ENCODE measurements at places on chromosomes 1 and 21.

- DNase-seq: no peak
These were observed 75.7 kb upstream of the WLS start for GRCh38 chr1:68308034-68308433.

GRCh38 chr21:25528515-25528914 is 78.8 kb downstream of the MRPL39 start:
- no peak for DNase-seq

DNA sequence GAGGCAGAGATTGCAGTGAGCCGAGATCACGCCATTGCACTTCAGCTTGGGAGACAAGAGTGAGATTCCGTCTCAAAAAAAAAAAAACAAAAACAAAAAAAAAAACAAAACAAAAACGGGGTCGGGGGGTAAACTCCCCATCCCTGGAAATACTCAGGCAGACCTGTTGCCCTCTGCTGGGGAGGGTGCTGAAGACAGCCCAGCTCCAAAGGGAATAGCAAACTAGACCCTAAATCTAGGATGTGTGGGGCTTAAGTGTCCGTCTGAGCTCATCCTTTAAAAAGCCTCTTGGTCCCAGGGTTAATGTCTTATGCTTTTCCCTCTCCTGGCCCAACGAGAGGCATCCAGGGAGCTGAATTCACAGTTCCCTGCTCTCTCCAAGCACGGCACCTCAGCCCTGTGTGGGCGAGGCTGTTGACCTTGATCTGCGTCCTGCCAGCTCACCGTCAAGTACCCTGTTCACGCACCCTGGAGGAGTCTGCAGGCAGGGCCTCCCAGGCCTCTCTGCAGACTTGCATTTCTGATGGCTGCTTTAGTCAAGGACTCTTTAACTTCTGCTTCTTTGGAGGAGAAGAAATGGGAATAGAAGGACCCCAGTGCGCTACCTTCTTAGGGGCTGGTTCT is 22.3 kb downstream of the KCND3 start:
- DNase-seq: no peak

DNA sequence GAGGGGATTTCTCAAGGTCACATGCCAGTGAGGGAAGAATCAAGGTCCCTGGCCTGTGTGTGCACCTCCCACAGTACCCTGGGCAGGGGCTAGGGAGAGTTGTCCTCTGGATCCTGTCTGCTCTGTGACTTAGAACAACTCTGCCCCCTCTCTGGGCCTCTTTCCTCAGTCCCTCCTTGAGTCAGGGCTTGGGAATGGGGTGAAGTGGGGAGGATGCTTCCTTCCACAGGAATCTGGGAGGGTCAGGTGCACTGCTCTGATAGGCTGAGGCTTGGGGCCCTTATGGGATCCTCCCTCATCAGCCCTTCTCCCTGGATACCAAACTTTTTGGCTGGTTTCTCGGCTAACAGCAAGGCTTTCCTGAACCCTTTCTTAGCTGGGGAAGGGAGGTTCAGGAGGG is 2.5 kb downstream of the TRNP1 start:
- DNase-seq: no peak

DNA sequence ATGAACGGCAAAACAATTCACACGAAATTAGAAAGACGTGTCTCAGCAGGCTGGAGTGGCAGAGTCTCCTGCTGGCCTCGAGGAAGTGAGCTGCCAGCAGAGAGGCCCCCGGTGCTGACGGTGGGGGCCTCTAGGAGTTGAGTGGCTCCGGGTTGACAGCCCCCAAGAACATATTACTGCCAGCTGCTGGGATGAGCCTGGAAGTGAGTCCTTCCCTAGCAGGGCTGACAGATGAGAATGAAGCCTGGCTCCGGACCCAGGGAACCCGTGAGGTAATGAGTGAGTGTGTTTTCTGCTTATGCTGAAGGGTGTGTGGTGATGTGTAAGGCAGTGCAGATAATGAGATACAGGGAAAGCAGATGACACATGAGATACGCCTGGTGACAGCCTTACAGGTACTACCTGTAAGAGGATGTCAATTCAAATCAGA is 23.5 kb upstream of the LRRC47 start:
- DNase-seq: no peak

GRCh38 chr21:22632176-22632575 is 1634.0 kb downstream of the NCAM2 start:
- no peak for DNase-seq

GRCh38 chr1:107964336-107965109 is 457 bp downstream of the VAV3 start:
- DNase-seq: no peak

DNA sequence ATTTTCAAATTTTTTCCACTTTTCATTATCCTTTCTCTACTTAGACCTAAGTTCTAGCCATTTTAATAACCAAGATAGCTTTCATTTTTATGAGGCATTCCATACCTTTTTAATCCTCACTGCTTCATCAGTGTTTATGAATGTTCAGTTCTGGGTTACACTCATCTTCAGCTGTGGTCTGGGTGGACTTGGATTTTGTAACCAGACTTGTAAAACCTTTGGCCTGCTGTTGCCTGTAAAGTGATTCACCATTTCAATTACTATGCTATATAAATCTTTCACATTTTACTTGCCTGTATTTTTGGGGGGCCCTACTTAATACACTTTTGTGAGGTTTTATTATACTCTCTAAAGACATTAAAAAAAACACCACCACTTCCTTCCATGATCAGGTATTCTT is 46.2 kb downstream of the USP25 start:
- DNase-seq: no peak

GRCh38 chr1:181603735-181604410 is 120.6 kb downstream of the CACNA1E start:
- DNase-seq: no peak

DNA sequence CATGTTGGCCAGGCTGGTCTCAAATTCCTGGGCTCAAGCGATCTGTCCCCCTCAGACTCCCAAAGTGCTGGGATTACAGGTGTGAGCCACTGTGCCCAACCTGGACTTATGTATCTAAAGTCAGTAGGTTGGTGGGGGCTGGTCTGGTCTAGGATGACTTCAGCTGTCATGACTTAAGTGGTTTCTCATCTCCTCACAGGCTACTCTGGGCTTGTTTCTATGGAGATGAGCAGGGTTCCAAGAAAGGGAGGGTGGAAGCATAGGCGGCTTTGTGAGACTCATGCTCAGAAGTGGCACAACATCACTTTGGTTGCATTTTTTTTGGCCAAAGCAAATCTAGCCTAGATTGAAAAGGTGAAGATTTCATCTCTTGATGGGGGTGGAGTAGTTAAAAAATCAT is 115.9 kb upstream of the IVNS1ABP start:
- DNase-seq: no peak

DNA sequence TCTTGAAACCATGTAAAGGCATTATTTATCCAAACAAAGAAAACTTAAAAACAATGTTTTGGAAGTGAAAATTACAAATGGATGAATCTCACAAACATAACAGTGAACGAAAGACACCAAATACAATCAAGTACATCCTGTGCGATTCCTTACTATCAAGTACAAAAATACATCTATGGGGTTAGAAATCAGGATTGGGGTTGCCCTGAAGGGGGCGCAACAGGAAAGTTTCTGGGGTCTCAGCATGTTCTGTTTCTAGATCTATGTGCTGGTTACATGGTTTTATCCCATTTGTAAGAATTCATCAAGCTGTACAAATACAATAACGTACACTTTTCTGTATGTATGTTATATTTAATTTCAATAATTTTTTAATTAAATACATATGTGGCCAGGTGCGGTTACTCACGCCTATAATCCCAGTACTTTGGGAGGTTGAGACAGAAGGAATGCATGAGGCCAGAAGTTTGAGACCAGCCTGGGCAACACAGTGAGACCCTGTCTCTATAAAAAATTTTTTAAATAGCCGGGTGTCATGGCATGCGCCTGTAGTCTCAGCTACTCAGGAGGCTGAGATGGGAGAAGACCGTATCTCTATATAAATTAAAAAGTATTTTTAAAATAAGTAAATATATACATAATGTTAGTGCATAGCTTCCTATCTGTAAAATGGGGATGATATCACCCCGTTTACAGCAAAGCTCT is 121.5 kb upstream of the SOD1 start:
- no peak for DNase-seq

DNA sequence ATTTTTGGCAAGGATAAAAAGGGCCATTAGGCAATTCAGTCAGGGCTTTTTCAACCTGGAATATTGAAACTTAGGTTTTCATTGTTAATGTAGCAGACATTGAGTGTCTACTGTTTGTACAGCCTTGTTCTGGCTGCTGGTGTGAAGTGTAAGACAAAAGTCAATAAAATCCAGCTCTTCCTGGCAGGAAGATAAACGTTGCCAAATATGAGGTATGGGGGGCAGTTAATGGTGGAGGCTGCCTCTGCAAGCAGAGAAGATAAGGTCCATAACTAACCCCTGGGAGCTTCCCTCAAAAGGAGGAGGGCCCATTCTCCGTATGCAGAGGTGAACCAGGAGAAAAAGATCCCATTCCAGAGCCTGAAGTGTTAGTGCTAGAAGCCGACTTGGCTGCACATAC is 19.5 kb upstream of the SHE start:
- no peak for DNase-seq

GRCh38 chr1:183918589-183918988 is 113.7 kb downstream of the RGL1 start:
- no peak for DNase-seq

- DNase-seq: no peak
These were observed 6.2 kb downstream of the TNNT2 start for GRCh38 chr1:201371276-201371675.

- DNase-seq: no peak
These were observed 929 bp upstream of the FOXJ3 start for GRCh38 chr1:42335809-42336518.

DNA sequence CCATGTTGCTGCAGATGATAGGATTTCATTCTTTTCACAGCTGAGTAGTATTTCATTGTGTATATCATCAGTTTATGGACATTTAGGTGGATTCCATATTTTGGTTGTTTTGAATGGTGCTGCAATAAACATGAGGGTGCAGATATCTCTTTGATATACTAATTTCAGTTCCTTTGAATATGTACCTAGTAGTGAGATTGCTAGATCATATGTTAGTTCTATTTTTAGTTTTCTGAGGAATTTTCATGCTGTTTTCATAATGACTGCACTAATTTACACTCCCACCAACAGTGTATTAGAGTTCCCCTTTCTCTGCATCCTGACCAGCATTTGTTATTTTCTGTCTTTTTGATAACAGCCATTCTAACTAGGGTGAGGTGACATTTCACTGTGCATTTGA is 82.1 kb downstream of the BRINP2 start:
- DNase-seq: no peak

DNA sequence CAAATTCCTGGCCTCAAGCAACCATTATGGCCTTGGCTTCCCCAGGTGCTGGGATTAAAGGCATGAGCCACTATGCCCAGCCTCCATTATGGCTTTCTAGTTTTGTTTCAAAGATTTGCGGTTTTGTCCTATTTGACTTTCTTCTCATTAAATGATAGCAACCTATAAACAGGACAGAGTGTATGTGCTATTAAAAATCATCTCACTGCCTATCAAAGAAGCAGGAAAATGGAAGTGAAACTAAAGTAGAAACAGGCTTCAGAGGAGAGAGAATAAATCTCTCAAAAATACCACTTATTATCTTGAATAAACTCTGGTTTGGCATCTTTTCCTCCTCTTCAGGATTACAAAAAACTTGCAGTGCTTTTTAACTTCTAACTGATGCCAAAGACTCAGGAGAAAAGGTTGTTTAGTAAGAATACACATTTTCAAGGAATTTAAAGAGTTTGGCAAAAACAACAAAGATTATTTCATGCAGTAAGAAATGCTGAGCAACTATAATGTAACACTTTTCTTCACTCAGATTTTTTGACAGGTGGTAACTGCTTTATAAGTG is 28.7 kb downstream of the ACBD3 start:
- DNase-seq: no peak

DNA sequence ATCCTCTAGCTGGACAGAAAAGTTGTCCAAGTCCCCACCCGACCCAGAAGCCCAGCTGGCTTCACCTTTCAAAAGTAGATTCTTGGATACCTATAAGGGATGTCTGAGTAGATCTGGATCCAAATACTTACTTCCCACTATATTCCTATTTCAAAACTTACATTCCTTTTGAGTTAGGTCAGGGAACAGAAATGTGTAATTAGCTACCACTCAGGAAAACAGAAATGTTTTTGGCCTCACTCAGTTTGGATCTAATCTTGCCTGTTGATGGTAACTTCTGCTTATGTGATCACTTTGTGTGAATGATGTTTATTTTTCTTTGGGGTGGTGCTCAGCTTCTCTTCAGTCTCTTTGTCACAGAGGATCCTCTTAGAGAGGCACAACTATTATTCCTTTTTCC is 814.4 kb upstream of the RGS18 start:
- no peak for DNase-seq

DNA sequence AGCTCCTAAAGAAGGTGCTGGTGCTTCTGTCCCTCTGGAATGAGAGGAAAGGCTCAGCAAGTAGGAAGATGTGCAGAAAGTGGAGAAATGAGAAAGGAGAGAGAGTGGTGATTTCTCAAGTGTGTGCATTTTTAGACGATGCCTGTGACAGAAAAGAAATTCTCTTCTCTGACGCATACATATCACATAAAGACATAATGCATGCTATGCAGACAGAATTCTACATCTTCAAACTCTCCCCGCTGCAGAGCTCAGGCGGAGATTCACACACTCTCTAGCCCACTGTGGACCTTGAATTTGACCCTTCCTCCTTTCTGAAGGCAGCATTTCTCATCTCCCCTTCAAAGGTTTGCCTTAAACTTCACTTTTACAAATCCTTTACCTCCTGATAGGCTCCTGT is 52.0 kb upstream of the CAMK1G start:
- DNase-seq: no peak

DNA sequence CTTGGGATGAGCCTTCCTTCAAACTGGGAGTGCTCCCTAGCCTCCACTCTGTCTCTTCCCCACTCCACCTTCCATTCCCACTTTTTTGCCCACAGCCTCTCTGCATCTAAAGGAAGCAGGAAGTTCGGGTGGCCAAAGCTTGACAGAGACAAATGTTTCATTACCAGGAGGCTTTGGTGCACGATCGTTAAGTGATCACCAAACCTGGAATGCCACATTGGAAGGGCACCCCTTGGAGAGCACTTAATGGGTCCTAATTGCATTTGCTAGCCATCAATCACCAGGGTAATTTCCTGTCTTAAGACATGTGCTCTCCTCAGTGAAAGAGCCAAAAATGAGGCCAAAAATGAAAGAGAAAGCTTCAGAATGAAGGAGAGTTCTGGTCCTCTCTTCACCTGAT is 206.5 kb downstream of the TNR start:
- DNase-seq: no peak

GRCh38 chr1:24575905-24576587 is 20.2 kb downstream of the NCMAP start:
- no peak for DNase-seq

DNA sequence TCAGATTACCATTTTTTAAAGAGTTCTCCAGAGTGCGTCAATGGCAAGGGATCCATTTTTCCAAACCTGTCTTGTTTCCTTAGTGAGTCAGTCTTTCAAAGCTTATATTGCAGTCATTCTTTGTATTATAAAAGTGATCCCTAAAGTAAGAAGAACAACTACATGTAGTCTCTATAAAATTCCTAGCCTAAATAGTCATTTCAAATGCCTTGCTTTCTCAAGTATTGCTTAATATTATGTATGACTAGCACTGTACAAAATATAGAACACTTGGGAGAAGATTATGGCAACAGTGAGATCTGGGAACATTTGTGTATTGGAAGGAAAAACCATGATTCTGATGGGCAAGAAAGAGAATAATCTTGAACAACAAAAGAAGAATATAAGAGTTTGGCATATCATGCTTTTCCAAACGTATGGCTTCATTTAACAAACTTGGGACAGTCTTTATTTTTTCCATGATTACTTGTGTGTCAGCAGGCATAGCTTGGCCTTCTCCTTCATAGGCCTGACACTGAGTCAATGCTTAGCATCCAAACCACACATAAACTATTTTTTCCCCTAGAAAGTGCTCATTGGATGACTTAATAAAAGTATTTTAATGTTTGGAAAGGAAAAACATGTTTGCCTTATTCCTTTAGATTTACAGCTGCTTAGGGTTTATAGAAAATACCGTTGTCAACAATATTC is 547.4 kb downstream of the LTN1 start:
- no peak for DNase-seq

Data from NCI-H2107 (cell line).